ENCODE measurements at places on chromosomes 16 and 17. TPM values are rescaled to one million over a fixed set of nuclear protein-coding genes. Genes with fewer than 3 reads are reported as not detected.

Gene C16orf86
- 8.7 TPM for total RNA-seq

Gene DCAKD
- total RNA-seq = 20.6 TPM

DNA sequence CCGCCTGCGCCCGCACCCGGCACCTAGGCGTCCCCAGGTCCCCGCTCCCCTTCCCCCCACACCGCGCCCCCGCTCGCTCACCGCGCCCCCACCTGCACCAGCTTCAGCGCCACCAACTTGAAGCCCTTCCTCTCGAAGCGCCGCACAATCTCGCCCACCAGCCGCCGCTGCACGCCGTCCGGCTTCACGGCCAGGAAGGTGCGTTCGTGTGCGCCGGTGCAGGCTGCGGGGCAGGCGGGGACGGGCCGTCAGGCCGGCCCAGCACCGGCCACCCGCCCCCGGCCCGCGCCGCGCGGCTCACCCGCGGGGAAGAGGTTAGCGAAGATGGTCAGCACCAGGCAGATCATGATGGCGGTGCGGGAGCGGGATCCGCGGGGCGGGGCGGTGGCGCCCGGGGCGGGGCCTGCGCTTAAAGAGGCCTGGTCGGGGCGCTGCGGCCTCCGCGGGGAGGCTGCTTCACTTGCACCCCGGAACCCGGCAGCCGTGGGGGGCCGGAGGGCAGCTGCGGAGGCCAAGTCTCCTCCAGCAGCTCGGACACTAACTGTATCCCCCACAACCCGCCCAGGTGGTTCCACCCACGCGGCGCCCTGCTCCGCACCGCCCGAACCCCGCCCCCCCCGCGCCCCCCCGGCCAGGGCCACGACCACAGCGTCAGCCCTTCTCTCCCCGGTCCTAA, at the start of gene NME3:
TSS of gene NME3 (minus strand) at position 356 of the 676 bp plus-strand sequence. CDS start at position 347, 9 bp downstream.
- DNase-seq = peak; percentile 82

GRCh38 chr17:68544111-68544915, 32.1 kb downstream of the PRKAR1A start:
- DNase-seq = no peak

DNA sequence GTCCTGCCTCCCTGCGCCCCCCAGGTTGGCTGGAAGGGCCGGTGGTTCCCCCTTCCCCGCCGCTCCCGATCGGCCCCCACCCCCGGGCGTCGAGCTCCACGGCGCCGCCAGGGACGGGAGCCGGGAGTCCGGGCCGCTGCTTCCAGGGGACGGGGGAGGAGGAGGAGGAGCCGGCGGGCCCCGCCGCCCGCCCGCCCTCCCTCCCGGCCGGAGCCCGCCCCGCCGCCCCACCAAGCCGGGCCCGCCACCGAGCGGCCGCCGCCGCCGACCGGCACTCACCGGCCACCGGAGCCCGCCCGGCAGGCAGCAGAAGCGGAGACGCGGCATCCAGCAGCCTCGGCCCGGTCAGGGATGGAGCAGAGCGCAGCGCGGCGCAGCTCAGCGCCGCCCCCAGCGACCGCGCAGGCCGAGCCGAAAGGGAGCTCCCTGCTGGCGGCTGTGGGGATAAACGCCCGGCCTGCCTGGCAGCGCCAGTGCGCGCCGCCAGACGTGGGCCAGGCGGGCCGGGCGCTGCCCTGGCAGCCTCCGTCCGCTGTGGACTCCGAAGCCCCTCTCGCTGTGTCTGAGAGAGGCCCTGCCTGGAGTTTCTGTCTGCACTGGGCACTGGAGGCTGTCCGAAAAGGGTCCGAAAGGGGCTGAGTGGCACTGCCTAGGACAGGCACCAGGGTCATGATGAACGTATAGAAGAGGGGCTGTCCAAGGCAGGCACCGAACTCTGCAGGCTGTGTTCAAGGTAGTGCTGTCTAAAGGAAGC, at the start of gene MYO18A:
TSS of gene MYO18A (minus strand) at position 365 of the 754 bp plus-strand sequence. CDS start 13,458 bp downstream, outside the sequence.
- DNase-seq = peak; percentile 87

Measured in B cell (primary cell).